Left kidney (tissue), 8 donors: ENCODE measurements at places on chromosomes 3 and 15.

- DNase-seq, result peak; percentile 82
These were observed 31.0 kb downstream of the IDH2 start for GRCh38 chr15:90071220-90071807.

- no peak for DNase-seq
These were observed 428.9 kb downstream of the VGLL3 start for GRCh38 chr3:86562090-86562489.

DNA sequence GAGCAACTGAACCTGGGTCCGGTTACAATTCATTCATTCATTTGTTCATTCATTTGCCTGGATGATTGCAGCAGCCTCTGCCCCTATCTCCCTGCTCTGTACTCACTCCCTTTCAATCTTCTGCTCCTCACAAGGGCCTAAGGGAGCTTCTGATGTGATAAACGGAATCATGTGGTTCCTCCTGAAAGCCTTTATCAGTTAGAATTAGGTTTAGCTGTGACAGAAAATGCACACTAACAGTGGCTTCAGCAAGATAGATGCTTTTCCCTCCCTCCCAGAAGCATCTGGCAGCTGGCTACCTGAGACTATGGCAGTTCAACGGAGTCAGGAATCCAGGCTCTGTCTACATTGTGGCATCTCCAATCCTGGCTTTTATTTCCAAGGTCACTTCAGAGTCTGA, 196.0 kb downstream of the ADAMTS9 start:
- no peak for DNase-seq

DNA sequence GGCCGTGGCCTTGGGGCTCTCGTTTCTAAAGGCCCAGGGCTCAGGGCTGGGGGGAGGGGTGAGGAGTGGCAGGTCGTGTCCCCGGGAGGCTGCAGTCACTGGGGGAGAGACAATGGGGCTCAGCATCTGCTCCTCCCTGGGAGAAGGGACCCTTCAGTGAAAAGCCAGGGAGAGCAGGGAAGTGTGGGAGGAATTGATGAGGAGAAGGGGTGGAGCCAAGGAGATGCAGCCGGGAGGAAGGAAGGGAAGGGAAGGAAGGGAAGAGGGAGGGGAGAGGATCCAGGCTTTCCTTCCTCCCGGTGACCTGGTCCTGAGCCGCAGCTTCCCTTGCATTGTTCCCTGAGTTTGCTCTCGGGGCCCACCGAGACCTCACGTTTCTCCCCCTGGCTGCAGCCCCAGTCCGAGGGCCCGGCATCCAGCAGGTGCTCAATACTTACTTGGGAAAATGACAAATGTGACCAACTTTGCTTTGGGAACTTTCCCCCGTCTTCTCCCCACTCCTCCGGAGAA, 1.4 kb upstream of the ZNF710 start:
- DNase-seq, result no peak

GRCh38 chr3:3160826-3161225, 18.7 kb downstream of the CRBN start:
- no peak for DNase-seq
